ENCODE measurements at places on chromosomes 7 and 10.
A peak's percentile ranks its signal among the peaks of the same experiment; 100 is the strongest.

DNA sequence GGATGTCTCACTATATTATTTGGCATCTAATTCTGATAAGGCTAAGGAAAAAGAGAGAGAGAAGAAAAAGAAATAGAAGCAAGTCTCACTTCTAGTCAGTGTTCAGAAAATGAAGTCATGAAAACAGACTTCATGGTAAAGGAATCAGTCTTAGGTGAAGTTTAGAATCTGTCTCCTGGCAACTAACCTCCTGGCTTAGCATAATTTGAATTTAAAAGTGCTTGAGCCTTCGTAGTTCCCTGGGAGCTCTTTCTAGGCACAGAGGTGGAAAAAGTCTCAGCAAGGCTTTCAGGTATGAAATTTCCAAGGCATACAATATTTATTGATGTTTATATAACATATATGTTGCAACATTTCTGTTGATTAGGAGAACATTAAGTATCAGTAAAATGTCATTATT is 10.4 kb downstream of the CHRM2 start:
- DNase-seq, result no peak

DNA sequence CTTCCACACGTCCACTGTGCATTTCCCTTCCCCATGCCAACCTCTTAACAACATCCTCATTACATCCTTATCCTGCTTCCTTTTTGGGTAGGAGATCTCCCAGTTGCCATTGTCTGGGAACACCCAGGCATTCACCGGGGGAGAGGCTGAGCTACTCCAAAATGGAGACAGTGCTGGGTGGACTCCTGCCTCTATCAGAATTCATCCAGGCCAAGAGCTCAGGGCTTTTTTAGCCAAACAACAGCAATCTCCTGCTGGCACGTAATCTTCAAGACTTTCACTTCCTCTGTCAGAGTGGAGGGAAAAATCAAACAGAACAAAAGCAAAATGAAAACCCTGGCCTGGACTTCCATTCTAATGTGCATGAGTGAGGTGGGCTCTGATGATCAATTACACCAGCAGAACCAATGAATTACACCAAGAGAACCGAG is 245.0 kb downstream of the PRPF18 start:
- no peak for DNase-seq

GRCh38 chr10:85316276-85316675 is 987.9 kb downstream of the CCSER2 start:
- DNase-seq, result no peak

DNA sequence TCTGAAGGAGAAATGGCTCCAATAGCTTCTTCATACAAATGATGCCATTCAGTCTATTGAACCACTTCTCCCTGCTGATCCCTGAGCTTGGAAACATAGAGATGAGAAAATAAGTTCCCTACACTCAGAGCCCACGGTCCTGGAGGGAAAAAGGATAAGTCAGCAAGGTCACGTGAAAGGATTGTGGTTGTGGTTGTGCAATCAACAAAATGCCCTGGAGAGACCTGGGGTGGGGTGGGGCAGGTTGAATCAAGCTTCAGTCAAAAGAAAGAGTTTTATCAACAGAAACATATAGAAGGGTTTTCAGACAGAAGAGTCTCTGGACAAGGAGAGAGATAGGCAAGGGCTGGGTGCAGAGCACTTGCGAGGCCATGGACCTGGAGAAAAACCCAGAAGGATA is 30.1 kb downstream of the C10orf90 start:
- no peak for DNase-seq

DNA sequence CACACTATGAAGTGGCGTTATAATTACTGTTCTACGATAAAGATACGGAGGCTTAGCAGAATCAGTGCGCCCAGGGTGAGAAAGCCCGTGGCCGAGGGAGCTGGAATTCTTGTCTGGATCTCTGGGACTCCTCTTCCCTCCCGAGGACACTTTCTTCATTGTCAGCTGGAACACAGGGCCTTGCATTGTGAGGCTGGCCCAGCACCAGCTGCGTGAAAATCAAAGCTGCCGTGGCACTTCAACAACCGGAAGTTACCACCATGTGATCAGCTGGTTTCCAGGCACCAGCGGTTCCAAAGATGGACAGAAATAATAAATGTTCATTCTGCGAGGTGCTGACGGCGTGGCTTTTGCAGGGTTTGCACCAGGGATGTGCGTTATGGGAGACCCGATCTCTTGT is 234.0 kb upstream of the PITRM1 start:
- no peak for DNase-seq

DNA sequence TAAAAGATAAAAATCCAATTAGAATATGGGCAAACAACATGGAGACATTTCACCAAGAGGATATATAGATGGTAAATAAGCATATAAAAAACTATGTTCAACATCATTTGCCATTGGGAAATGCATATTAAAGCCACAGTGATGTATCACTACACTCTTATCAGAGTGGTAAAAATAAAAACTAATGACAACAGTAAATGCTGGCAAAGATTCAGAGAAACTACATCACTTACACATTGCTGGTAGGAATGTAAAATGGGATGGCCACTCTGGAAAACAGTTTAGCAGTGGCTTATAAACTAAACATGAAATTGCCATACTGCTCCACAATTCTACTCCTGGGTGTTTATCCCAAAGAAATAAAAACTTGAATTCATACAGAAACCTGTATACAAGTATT is 59.2 kb downstream of the CROT start:
- DNase-seq, result no peak

DNA sequence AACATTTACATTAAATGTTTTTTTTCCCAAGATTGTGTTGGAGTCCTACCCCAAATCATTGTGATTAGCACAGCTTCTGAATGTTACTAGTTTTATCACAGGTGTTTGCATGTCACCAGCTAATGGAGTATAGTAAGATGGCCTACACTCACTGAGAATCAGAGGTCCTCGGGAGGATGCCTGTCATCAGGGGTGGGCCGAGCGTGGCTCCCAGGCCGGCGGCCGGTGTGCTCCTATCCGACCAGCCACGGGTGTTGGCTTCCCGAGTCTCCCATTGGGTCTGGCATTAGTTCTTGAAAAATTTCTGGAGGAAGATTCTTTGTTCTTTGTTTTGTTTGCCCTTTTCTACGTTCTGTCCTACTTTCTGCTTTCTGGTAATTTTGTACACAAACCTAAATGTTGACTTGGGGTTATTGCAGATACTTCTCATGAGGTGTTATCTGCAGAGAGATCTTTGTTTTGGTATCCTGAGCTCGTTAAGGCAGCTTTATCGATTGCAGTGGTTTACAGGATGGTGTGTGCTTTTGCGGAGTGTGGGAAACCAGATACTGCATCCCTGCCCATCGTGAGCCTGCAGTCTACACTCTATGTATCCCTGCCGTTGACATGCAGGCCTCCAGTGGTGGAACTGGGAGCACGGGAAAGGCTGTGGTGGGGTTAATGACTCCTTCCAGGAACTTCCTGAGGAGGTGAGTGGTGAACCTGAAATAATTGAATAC is 67.3 kb upstream of the DNAJB6 start:
- no peak for DNase-seq

DNA sequence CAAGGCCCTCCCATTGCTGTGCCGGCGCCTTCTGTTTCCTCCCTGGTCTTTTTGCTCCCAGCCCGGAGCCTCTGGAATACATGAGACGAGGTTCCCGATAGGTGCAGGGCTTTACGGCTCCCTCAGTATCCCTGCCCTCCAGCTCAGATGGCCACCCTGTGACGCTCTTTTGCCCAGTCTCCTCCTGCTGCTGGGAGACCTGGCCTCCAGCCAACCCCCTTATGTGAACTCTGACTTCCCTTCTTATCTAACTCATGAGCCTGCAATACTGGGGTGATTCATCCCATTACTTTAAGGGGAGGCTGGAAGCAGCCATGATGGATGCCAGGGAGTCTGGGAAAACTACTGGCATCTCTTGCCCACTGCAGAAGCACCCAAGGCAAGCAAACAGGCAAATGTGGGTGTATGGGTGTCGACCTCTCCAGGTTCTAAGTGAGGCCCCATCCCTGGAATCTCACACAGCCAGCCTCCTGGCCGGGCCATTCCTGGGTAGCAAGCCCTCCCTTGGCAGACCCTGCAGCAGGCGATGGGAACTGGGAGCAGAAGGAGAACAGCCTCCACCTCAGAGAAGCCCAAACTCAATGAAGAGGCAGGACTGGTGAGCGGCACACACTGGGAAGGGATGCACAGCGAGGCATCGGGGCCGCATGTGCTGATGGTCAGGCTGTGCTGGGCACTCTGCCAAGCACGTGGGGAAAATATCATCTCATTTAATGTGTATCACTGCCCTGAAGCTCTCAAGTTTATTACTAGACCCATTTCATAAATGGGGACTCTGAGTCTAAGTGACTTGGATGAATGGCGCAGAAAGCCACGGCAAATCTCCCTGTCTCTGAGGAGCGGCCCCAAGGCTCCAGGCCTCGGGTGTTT is 97.5 kb downstream of the FAM53B start:
- DNase-seq, result no peak

DNA sequence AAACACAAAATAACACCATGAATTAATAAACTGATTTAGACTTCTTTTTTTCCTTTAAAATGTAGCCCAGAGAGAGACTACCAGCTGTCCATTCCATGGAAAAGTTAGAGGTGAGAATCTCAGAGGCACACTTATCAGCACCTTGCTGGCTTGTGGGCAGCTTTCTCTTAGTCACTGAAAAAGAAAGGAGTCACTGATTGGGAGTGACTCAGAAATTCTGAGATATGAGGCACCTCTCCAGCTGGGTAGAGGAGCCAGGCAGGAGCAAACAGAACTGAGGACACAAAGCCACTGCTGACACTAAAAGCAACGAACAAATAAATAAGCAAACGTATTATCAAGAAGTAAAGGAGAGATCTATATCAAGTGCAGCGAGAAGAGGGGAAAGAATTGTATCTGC is 310.6 kb downstream of the PARD3 start:
- DNase-seq, result no peak

DNA sequence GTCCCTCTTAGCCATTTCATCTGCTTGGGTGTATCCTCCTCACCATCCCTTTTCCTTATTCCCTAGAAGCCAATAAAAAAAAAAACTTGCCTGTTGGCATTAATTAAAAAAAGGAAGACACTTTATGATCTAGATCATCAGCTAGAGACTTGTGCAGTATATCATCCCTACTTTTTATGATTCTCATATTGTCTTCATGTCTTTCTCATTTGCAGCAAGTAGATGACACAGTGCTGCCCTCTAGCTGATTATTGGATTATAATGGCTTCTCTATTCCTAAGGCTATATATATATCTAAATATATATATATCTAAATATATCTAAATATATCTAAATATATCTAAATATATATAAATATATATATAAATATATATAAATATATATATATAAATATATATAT is 272.4 kb upstream of the LRGUK start:
- peak; percentile 22 for DNase-seq

DNA sequence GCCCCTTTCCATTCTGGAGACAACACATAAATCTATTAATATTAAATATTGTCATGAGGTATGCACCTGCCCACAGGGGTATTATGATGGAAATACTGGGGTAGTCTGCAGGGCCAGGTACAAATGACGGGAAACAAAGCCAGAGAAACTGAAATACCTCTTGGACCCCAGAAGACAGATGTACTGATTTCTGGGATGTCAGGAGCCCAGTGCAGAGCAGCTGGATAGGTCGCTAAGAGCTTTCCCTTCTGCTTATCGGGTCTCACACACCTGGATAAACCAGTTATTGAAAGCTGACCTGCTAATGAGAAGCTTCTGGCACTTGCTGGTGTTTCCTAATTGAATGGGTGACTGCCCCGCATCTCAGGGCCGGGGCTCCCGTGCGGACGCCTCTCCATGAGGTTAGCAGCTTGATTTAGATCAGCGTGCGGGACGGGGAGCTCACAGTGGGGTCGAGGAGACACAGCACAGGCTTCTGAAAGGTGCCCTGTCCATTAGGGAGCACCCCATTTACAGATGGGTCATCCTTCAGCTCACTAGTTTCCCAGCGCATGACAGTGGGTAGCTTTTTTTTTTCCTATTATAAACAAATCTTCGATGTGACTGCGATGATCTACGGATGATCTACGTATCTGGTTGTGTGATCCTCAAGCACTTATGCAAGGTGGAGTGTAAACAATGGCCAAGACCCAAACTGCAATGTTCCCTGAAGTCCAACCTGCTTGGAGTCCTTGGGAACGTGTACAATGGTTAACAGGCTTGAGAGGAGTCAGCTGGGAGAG is 1.5 kb upstream of the INSIG1 start:
- no peak for DNase-seq

DNA sequence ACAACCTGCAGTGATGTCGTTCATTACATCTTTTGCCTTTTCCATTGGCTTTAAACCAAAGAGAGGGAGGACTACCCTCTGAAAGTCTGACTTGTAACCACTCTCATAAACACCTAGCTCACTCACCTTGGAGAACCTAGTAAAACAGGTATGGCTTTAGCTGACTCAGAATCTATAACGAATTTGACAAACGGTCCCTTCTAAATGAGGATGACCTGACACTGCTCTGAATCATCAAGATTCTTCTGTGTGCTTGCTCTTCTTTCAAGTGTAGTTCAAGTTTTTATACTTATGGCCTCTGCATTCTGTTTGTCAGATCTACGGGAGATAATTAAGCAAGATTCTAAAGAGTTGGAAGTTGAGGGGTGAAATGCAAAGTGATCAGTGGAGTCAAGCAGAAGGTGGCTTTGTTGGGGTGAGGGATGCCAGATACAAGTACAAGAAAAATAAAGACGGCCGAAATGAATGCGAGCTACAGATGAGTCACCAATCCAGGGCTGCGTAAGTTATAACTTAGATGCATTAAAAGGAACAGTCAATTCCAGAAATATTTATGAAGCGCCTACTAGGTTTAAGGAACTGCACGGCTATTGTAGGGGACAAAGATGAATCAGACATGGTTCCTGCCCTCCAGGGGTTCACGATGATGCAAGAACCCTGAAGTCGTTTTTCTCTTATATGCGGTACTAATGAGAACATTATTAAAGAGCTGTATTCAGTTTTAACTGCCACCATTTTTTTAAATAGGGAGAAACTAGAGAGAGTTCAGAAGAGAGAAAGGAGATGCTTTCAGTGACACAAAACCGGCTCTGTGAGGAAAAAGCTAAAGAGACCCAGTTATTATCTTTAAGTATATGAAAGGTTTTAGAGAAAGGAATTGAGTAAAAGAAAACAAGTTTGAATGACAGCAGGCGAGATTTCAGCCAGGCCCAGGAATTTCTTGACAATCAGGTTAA is 6.5 kb downstream of the HIPK2 start:
- no peak for DNase-seq

DNA sequence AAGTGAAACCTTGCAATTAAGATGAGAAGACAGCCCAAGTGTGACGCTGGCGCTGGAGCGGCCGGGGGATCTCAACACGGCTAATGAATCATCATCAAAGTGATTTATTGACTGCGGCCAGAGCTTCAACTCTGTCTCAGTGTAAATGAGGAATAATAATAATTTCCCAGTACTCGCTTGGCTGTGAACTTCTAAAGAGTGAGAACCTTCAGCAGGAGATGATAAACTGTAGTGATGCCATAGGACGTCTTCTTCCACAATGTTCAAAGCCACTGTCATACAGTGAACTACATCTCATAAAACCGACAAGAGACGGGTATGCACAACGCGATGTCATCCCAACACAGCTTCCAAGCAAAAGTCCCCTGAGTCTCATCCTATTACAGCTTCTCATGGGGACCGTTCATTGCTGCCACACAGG is 123.6 kb upstream of the NOBOX start:
- no peak for DNase-seq

- no peak for DNase-seq
These were observed 927 bp upstream of the ALOX5 start for GRCh38 chr10:45373003-45373575.

- no peak for DNase-seq
These were observed 216.8 kb downstream of the RPS24 start for GRCh38 chr10:78250313-78251015.

Measured in NCI-H1436 treated with DMSO at 0.1 percent for 48 hours (cell line).